SK-N-SH (cell line): ENCODE measurements at places on chromosomes 7 and 10. TPM values are rescaled to one million over a fixed set of nuclear protein-coding genes. Genes with fewer than 3 reads are reported as not detected.

DNA sequence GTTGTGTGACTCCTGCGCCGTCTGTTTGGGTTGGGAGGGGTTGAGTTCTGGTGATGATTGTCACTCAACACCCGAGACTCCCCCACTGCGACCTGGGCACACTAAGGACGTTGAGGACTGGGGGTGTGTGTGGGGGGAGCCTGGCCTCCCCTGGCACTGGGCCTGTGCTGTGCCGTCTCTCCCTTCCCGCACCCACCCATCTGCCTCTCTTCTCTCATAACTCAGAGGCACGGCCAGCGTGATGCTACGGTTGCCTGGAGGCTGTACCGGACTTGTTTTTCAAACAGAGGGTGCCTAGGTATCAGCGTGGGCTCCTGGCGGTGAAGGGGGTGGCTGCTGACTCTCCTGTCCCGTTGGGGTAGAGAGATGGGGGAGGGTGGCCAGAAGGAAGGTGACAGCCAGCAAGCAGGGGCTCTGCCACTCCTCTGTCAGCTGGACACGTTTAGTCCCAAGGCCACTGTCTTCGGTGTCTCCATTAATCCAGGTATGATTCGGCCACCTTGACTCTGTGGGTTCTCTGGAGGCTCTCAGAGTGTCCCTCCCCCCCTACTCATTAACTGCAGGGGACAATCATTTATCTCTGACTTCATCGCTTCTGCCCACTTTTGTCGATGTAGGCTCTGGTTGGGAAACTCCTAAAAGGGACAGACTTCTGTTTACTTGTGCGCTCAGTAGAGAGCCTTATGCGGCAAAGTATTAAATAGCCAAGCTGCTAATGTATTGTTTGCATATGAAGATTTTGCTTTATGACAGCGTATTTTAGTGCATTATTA, 56.5 kb upstream of the PFKFB3 start:
- no peaks in the 10 kb centered on the region; the same call in 1 of the 2 replicates for H3K4me1 ChIP-seq
- no peak for DNase-seq
- no peak overlapping the region for H3K27ac ChIP-seq
- H3K4me3 ChIP-seq = peak overlapping the region; percentile 86
- no peaks in the 10 kb centered on the region for H3K36me3 ChIP-seq
- H3K27me3 ChIP-seq = no peaks in the 10 kb centered on the region

- peak; percentile 68 for DNase-seq
- H3K4me3 ChIP-seq = no peak overlapping the region
- H3K4me1 ChIP-seq = no peaks in the 10 kb centered on the region
Observed at GRCh38 chr10:114103284-114103683, 59.6 kb downstream of the ADRB1 start.

PTPRN2 gene
- 3.9 and 4.0 TPM in 2 replicates for polyA plus RNA-seq

DNA sequence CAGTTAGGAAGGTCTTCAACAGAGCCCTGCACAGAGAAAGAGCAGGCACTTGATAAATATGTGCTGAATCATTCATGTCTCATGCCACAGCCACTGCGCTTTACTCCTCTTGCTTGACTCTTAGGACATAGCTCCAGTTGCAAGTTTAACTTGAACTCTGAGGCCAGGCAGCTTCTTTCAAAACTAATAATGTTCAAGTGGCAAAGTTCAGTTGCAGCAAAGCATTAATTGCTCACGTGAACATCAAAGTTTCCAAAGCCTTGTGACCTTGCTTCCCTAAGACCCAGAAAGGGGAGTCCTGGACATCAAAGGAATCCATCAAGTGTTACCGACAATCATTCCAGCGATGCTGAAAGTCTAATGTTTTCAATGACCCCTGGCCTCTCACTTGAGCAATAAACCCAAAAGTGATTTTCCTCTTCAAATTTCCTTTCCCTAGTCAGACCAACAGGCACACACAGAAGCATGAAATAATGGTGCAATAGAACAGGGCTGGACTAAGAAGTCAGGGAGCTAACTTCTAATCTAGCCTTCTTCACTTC, 21.8 kb upstream of the TECTB start:
- H3K36me3 ChIP-seq = no peaks in the 10 kb centered on the region
- no peaks in the 10 kb centered on the region for H3K27me3 ChIP-seq
- peaks cover 4% of the 10 kb centered on the region for H3K4me1 ChIP-seq
- no peak overlapping the region for H3K27ac ChIP-seq
- no peak overlapping the region for H3K4me3 ChIP-seq
